ENCODE measurements at places on chromosomes 3 and 15. TPM values are rescaled to one million over a fixed set of nuclear protein-coding genes. Genes with fewer than 3 reads are reported as not detected.

Gene GOLGA6L9
- total RNA-seq, result 4.6 TPM

GRCh38 chr3:123766193-123767008 is 117.7 kb downstream of the MYLK start:
- no peak for DNase-seq
- no peaks in the 10 kb centered on the region for H3K4me1 ChIP-seq
- no peaks in the 10 kb centered on the region for H3K36me3 ChIP-seq
- H3K27ac ChIP-seq, result peak overlapping the region; percentile 81

Gene FBXL2
- total RNA-seq, result 19.7 TPM

Gene SELENOK
- 42.4 TPM for total RNA-seq

Gene KLHL25
- total RNA-seq, result 10.9 TPM
